Activated naive CD8-positive, alpha-beta T cell treated with anti-CD3 and anti-CD28 coated beads, Interleukin-2, amount 10 ng/mL, durations not matched to agents 7 days and 5 days (primary cell): ENCODE measurements at places on chromosomes 1 and 21. TPM values are rescaled to one million over a fixed set of nuclear protein-coding genes. Genes with fewer than 3 reads are reported as not detected.

The CD5L gene
- not detected for total RNA-seq

The ICOSLG gene
- 1.8 TPM for total RNA-seq

- no peak for DNase-seq
Observed at GRCh38 chr1:181310560-181310959, 172.8 kb upstream of the CACNA1E start.

The CFHR5 gene
- not detected for total RNA-seq

- DNase-seq: no peak
Observed at GRCh38 chr1:31583995-31584868, 7.9 kb downstream of the TINAGL1 start.

The AIRE gene
- total RNA-seq: not detected

The KRTAP10-5 gene
- total RNA-seq: not detected
